A549 treated with AZD2906 at 1 μM for 4 hours (cell line): ENCODE measurements at places on chromosomes 5 and 9. TPM values are rescaled to one million over a fixed set of nuclear protein-coding genes. Genes with fewer than 3 reads are reported as not detected.

Gene FCN2
- total RNA-seq = not detected in 5 replicates

Gene FAM163B
- total RNA-seq = not detected in 5 replicates

Gene MEIKIN
- not detected in 5 replicates for total RNA-seq

Gene CDH9
- total RNA-seq = not detected in 5 replicates

Gene GARIN3
- total RNA-seq = not detected in 5 replicates

Gene SPTAN1
- total RNA-seq = 129 to 153 TPM (median 147 TPM) in 5 replicates

Gene DRD1
- 0.02 to 0.11 TPM (median 0.05 TPM) in 5 replicates for total RNA-seq

Gene PCYOX1L
- 2.2 to 3.0 TPM (median 2.9 TPM) in 5 replicates for total RNA-seq

Gene ELOVL7
- 9.2 to 12.6 TPM (median 11.2 TPM) in 5 replicates for total RNA-seq

Gene TAS2R1
- not detected in 5 replicates for total RNA-seq

Gene SAXO1
- not detected in 5 replicates for total RNA-seq

Gene LRSAM1
- 8.0 to 9.9 TPM (median 9.6 TPM) in 5 replicates for total RNA-seq

Gene GFI1B
- 0.07 to 0.11 TPM (median 0.10 TPM) in 4 of 5 replicates, not detected in the other for total RNA-seq

Gene WWC1
- 70.2 to 81.2 TPM (median 73.2 TPM) in 5 replicates for total RNA-seq

Gene SLC6A3
- 1.00 to 2.2 TPM (median 1.3 TPM) in 5 replicates for total RNA-seq

Gene PIK3R1
- total RNA-seq = 6.4 to 9.6 TPM (median 7.6 TPM) in 5 replicates

Gene KYAT1
- total RNA-seq = 9.8 to 15.3 TPM (median 13.1 TPM) in 5 replicates

Gene ZNF354C
- total RNA-seq = 0.45 to 0.81 TPM (median 0.78 TPM) in 5 replicates

Gene KIF4B
- 0.01 to 0.06 TPM (median 0.03 TPM) in 4 of 5 replicates, not detected in the other for total RNA-seq

Gene LMBRD2
- 1.00 to 1.9 TPM (median 1.5 TPM) in 5 replicates for total RNA-seq

Gene ANKRD55
- total RNA-seq = 0.06 TPM in 1 of 5 replicates, not detected in the others

Gene ARID3C
- 0.11 to 0.32 TPM (median 0.17 TPM) in 5 replicates for total RNA-seq

Gene UBE2B
- total RNA-seq = 51.9 to 76.3 TPM (median 71.3 TPM) in 5 replicates

Gene C9orf40
- total RNA-seq = 8.2 to 12.8 TPM (median 12.3 TPM) in 5 replicates

Gene FRMD3
- 4.8 to 5.8 TPM (median 5.4 TPM) in 5 replicates for total RNA-seq

Gene TLR4
- total RNA-seq = 0.06 to 0.12 TPM (median 0.06 TPM) in 5 replicates

Gene PGGT1B
- 18.2 to 26.0 TPM (median 20.0 TPM) in 5 replicates for total RNA-seq

Gene GPX8
- 30.6 to 36.7 TPM (median 32.4 TPM) in 5 replicates for total RNA-seq

Gene SKP2
- 18.4 to 21.1 TPM (median 18.9 TPM) in 5 replicates for total RNA-seq

Gene LHX3
- total RNA-seq = 0.07 to 0.08 TPM (median 0.08 TPM) in 4 of 5 replicates, not detected in the other

Gene BTNL8
- total RNA-seq = 0.06 TPM in 1 of 5 replicates, not detected in the others

Gene COL23A1
- 0.03 TPM in 1 of 5 replicates, not detected in the others for total RNA-seq

Gene TSSK1B
- not detected in 5 replicates for total RNA-seq

Gene LECT2
- not detected in 5 replicates for total RNA-seq

Gene FUT7
- total RNA-seq = 0.06 to 0.07 TPM (median 0.06 TPM) in 4 of 5 replicates, not detected in the other

Gene SLC25A48
- total RNA-seq = 0.11 to 0.41 TPM (median 0.24 TPM) in 5 replicates

Gene SLC38A9
- 18.9 to 31.7 TPM (median 23.0 TPM) in 5 replicates for total RNA-seq

Gene MTAP
- 5.8 to 18.0 TPM (median 9.1 TPM) in 5 replicates for total RNA-seq

Gene SLC6A18
- total RNA-seq = 0.24 TPM in 1 of 5 replicates, not detected in the others

Gene OR13C3
- total RNA-seq = not detected in 5 replicates

Gene LSM11
- total RNA-seq = 2.4 to 2.9 TPM (median 2.8 TPM) in 5 replicates

Gene FOXD4L4
- total RNA-seq = 0.06 to 0.13 TPM (median 0.06 TPM) in 4 of 5 replicates, not detected in the other

Gene ZNG1C
- 55.8 to 99.4 TPM (median 64.8 TPM) in 5 replicates for total RNA-seq

Gene PDCD1LG2
- total RNA-seq = 0.09 to 0.18 TPM (median 0.15 TPM) in 5 replicates

Gene SPINK6
- 0.28 to 0.75 TPM (median 0.36 TPM) in 5 replicates for total RNA-seq

Gene LRRC26
- 0.39 to 1.9 TPM (median 1.2 TPM) in 5 replicates for total RNA-seq

Gene PDE8B
- total RNA-seq = 1.7 to 2.3 TPM (median 2.0 TPM) in 5 replicates

Gene TRUB2
- total RNA-seq = 40.9 to 49.1 TPM (median 46.8 TPM) in 5 replicates

Gene CKS2
- total RNA-seq = 345 to 373 TPM (median 358 TPM) in 5 replicates

Gene SOHLH1
- 0.05 to 0.08 TPM (median 0.05 TPM) in 3 of 5 replicates, not detected in the others for total RNA-seq

Gene PRR16
- total RNA-seq = 0.05 to 0.10 TPM in 2 of 5 replicates, not detected in the others
